ENCODE measurements at places on chromosomes 5 and 9.

DNA sequence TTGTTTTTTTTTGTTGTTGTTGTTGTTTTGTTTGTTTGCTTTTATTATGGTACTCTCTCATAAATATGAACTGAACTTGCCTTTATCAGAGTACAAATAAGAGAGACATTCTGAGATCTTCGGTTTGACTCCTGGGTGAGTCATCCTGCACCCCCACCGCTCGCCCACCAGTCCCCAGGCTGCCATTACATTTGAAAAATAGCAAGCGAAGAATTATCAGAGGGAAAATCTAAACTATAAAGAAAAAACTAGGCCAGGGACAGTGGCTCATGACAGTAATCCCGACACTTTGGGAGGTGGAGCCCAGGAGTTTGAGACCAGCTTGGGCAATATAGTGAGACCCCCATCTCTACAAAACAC is 122.1 kb upstream of the MAP3K1 start:
- no peak for DNase-seq

GRCh38 chr5:152813526-152813925 is 408.4 kb upstream of the NMUR2 start:
- no peak for DNase-seq

- DNase-seq = no peak
Observed at GRCh38 chr5:176535101-176535663, 2.0 kb downstream of the RNF44 start.

GRCh38 chr9:35960039-35960655 is 2.2 kb upstream of the OR2S2 start:
- DNase-seq = no peak

DNA sequence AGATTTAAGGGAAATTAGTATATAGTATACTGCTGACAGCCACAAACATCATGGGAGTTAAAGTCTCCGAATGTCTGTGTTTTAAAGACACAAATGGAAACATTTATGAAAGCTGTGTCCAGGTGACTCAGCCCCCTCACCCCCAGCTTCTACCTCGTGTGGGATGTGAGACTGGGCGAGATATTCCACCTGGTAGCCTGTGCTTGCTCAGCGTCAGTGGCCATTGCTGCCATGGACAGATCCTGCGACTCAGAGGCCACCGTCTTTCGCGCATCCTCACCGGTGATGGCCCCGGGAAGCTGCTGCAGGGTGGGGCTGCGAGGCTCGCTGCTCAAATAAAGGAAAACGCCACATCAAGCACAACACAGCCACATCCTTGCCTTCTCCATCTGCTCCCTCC is 31.2 kb upstream of the EXOC3 start:
- no peak for DNase-seq

- no peak for DNase-seq
Observed at GRCh38 chr5:160036243-160036642, 27.3 kb downstream of the TTC1 start.

DNA sequence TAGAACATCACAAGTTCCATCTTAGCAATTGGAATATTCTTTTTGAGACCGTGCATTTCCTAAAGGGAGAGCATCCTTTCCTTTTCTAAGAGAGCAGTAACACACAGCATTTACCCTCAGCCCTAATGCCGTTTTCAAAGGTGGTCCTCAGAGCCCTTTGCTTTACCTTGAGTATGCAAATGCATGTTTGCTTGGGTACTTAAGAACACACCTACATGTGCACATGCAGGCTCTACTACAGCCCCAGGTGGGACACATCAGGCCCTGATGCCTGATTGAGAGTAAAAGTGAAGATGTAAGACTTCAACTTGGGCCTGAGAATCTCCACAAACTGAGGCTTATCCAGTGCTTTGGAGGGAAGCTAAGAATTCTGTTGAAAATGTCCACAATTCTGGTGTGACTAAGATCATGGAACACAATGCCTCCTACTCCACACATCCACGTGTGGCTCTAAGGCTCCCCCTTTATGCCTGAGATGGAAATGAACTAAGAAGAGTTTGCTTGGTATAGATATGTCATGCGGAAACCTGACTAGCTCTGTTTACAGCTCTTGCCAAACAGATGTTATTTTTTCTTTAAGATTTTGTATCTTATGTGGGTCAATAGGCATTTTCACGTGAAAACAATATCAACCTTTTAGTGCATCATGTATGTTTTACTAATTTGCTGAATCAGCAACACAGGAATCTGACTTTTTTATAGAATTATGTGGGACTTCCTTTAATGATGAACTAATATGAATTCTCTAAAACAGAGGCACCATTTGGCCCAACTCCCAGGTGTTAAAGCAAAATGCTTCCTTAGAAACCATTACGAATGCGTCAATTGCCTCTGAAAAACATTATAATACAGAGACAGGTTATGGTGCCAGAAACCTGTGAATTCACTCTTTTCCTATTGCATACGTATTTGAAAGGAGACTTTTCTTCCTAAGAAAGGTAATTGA is 48.9 kb upstream of the SLC2A8 start:
- peak; percentile 31 for DNase-seq

GRCh38 chr5:154520861-154521453 is 42.9 kb upstream of the HAND1 start:
- no peak for DNase-seq

- DNase-seq = no peak
Observed at GRCh38 chr5:66039296-66039695, 104.8 kb upstream of the SREK1 start.

DNA sequence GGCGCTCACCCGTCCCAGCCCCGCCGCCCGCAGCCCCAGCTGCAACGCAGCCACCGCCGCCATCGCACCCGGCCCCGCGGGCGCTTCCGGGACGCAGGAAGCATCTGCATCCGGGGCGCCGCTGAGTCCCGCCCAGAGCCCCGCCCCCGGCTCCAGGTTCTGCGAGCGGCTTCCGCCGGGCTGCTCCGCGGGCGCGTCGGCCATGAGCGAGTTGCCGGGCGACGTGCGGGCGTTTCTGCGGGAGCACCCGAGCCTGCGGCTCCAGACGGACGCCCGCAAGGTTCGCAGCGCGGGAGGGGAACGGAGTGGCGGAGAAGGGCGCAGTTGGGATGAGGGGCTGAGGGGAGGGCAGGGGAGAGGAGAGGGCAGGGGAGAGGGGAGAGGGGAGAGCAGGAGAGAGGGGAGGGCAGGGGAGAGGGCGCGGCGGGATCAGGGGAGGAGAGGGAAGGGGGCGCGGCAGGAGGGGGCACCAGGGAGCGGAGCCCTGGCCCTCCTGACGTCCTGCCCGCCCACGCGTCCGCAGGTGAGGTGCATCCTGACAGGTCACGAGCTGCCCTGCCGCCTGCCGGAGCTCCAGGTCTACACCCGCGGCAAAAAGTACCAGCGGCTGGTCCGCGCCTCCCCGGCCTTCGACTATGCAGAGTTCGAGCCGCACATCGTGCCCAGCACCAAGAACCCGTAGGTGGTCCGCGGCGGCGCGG is at the start of the genes SURF1 and SURF2:
SURF1 (minus strand) TSS at position 97 of the 701 bp plus-strand sequence; CDS start at position 63, 34 bp downstream.
SURF2 (plus strand) TSS at position 160 of the 701 bp plus-strand sequence; CDS start at position 203, 43 bp downstream.
- peak; percentile 66 for DNase-seq

DNA sequence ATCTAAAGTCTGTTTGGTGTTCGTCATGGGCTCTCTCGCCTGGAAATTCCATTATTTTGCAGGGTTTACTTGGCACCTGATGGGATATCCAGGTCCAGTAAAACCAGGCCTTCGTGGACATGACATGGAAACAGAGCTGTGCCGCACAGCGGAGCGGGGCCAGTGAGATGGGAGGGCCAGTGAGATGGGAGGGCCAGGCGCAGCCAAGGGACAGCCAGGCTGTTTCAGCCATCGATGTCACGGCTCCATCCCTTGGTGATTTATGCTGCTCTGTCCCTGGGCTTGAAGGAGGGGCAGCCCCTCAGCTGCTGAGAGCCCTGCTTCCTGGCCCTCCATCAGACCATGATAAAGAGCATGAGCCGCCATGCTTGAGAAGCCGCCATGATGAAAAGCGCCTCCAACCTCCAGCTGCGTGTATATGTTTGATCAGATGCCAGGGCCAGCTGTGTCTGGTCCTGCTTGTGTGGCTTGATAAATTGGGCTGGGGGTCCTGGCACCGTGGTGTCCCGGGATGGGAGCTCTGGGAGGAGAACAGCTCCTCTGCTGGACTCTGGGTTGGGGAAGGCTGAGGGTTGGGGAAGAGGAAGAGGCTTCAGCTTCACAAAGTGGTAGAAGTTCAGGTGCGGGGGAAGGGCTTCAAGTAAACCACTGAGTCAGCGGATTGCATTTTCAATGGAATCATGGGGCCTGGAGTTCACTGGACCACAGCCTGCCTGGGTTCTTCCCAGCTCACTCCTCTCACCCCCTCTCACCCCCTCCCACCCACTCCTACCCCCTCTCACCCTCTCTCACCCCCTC is 6.1 kb upstream of the COL5A1 start:
- DNase-seq = no peak

GRCh38 chr9:133117271-133118178 is 3.5 kb downstream of the RALGDS start:
- no peak for DNase-seq

DNA sequence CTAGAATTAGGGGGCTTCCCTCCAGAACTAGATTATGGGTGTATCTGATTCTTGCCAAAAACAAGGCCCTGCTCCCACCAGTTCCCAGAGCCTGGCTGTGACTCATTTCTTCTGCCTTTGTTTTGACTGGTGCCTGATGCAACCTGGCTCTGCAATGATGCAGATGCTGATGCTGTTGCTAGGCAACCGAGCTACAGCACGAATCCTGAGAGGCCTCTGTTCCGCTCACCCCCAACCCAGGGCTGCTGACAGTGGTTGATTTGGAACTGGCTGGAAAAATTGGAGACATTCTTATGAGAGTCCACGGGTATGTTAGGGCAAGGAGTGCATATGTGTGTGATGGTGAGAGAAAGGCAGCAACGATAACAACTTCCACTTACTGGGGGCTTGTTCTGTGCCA is 100.3 kb downstream of the NSG2 start:
- DNase-seq = no peak

DNA sequence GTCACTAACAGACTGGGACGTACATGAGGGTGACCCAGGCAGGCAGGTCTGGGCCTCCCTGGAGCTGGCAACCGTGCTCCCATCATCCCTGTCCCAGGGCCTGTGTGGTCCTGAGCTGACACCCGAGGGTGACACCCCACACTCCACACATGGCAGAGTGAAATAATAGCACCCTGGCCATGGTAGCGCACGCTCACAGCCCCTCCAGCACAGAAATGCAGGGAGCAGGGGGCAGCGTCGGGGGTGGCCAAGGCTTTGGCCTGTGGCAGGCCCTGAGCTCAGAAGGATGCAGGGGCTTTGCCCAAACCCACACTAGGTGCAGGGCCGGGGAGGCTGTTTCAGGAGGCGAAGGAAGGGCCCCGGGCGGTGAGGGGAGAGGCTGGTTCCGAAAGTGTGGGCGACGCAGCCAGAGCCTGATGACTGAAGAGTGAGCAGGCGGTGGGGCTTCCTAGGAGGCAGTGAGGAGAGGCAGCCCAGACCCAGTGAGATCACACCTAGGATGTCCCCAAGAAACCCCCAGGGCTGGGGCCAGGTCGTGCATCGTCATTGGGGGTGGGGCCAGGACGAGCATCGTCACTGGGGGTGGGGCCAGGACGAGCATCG is 12.9 kb downstream of the OR2V2 start:
- no peak for DNase-seq

DNA sequence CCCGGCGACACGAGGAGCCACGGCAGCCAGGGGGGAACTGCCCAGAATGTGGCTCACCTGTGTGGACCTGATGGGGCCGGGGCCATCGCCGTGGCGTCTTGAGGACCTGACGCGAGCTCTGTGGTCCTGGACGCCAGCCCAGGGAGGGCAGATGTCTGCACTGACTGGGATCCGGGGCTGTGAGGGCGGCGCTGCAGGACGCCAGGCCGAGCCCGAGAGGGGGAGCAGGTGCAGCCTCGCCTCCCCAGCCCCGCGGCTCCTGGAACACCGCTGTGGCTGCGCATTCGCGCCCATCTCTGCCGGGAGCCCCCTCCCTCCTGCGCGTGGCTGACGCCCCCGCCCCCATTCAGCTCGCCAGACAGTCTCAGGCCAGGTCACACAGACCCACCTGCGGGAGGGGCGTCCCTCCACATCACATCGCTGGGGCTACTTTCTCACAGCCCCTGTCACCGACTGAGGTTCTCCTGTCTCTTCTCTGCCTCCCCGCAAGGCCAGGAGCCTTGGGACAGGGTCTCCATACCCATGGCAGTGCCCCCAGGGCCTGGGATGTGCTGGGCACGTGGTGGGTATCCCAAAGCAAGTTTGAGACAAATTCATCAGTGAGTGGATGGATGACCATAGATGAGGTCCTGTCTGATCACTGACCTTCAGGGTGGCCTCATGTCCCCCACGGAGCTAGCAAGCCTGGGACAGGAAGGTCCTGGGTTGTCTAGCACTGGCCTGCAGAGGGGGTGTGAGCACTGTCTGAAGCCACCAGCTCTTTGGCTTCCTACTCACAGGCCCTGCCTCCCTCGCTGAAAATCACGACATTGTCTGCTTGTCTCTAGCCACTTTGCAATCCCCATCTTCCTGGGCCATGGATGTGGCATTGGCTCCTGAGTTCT is 47.3 kb downstream of the RASGEF1C start:
- DNase-seq = no peak

GRCh38 chr5:86500947-86501346 is 116.8 kb upstream of the COX7C start:
- no peak for DNase-seq

DNA sequence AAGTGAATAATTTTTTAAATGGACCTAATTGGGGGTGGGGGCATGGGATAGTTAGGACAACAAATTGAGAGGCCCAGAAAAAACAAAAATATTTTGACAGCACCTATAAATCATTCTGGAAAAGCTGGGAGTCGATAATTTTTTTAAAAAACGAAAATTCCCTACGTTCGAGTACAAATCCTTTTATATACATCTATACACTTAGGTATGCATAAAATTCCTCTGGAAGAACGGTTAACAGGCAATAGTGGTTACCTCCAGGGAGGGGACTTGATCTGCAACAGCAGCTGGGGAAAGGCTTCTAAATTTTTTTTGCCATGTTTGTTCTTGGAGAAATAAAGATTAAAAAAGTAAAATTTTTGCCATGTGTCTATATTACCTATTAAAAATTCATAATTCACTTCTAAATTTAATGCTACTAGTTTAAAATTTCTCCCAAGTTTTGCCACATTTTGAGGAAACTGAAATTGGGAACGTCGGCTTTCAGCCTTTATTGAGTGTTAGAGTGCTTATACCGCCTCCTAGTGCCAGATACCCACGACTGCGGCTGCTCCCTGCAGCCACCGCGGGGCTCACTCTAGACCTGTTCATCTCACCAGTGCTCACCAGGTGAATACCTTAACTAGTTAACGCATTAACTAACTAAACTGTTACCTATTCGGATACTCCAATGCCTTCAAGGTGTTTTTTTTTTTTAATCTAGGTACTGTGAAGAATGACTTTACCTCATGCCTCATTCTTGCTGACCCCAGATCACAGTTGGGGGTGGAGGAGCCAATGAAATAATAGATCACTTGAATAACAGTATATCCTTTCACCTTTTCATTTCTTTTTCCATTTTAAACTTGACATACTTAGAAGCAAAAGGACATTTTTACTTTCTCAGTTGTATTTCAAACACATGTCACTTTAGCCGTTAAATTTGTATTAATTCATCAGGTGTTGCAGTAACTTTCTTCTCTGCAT is 1.8 kb upstream of the BHMT start:
- DNase-seq = no peak

- DNase-seq = no peak
Observed at GRCh38 chr5:158970569-158971014, 129.1 kb downstream of the EBF1 start.
